Right atrium auricular region (tissue), 2 donors: ENCODE measurements at places on chromosomes 7 and 10. TPM values are rescaled to one million over a fixed set of nuclear protein-coding genes. Genes with fewer than 3 reads are reported as not detected.
A peak's percentile ranks its signal among the peaks of the same experiment; 100 is the strongest.

- peak; percentile 63 for DNase-seq
- H3K36me3 ChIP-seq: no peaks in the 10 kb centered on the region
- no peaks in the 10 kb centered on the region for H3K27me3 ChIP-seq
- peak overlapping the region; percentile 30 for H3K27ac ChIP-seq
- H3K4me1 ChIP-seq: peaks cover 12% of the 10 kb centered on the region
Measured at GRCh38 chr7:138935465-138936011, 45.7 kb downstream of the KIAA1549 start.

DNA sequence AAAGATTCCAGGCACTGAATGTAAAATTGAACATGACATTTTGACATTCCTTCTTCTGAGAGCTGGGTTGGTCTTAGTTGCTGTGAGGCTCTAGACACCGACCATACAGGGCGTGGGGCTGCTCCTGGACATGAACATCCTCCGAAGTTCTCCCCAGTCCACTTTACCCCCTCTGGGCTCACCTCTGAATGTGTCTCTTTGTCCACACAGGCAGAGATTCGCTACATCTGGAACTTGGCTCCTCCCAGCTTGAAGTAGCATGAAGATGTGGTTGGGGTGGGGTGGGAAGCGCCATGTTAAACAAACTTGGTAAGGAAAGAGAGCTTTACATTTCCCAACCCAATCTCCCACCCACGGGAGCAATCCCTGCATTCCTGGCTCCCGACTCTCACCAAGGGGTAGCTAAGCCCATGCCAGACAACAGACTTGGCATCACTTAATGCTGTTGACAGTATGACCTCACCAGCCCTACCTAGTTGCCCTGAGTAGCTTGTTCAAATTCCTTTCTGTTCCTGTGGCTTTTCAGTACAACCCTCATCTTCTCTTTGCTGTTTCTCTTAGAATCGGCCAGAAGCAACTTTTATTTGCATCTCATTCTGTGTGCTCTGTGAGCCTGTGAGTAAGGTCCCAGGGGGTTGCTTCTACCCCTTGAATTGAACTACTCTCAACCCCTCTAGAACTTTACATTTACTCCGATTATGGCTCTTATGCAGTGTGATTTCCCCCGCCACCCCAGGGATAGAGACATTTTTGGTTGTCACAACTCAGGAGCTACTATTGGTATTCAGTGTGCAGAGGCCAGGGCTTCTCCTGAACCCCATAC is 211.4 kb downstream of the SEC23IP start:
- H3K27ac ChIP-seq: no peak overlapping the region
- H3K4me3 ChIP-seq: no peak overlapping the region
- H3K4me1 ChIP-seq: no peaks in the 10 kb centered on the region
- H3K36me3 ChIP-seq: no peaks in the 10 kb centered on the region
- H3K27me3 ChIP-seq: no peaks in the 10 kb centered on the region

DNA sequence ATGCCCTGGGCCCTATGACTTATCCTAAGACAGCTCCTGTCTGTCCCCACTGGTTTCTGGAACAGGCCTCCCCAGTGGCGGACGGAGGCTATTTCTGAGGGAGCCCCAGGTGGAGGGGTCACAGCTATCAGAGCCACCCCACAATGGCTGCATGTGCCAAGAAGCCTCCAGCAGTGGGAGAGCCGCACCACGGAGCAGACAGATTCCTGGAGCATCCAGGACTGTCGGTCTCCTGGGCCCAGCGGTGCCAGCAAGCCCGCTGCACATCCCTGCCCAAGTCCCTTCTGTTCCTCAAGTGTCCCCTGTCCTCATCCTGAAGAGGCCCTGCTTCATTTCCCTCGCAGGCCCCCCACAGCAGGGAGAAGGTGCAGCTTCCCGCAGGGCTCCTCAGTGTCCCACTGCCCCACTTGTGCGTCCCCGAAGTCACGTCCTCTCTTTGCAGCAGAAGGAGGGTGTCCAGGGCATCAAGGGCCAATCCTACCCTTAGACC is 193.0 kb upstream of the SHH start:
- H3K4me1 ChIP-seq: no peaks in the 10 kb centered on the region
- no peak for DNase-seq
- H3K27me3 ChIP-seq: no peaks in the 10 kb centered on the region

DNA sequence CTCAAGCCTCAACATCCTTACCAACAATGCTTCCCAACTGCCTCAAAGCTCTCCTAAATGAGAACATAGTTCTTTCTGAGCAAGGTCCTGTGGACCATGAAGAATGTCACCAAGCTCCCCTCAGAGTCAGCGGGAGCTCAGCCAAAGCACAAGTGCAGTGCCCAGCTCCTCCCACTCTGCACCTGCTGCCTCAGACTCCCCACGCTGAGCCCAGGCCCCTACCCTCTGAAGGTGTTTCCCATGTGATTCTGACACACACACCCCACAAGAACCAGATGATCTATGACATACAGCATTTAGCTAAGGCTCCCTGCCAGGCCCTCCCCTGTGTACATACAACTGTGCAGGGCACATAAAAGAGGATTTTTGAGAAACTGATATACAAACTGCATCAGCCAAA is 19.2 kb downstream of the ERCC6 start:
- H3K4me1 ChIP-seq: peaks cover 25% of the 10 kb centered on the region
- H3K4me3 ChIP-seq: no peak overlapping the region
- DNase-seq: no peak
- peaks cover 23% of the 10 kb centered on the region for H3K36me3 ChIP-seq
- H3K27ac ChIP-seq: no peak overlapping the region

DNA sequence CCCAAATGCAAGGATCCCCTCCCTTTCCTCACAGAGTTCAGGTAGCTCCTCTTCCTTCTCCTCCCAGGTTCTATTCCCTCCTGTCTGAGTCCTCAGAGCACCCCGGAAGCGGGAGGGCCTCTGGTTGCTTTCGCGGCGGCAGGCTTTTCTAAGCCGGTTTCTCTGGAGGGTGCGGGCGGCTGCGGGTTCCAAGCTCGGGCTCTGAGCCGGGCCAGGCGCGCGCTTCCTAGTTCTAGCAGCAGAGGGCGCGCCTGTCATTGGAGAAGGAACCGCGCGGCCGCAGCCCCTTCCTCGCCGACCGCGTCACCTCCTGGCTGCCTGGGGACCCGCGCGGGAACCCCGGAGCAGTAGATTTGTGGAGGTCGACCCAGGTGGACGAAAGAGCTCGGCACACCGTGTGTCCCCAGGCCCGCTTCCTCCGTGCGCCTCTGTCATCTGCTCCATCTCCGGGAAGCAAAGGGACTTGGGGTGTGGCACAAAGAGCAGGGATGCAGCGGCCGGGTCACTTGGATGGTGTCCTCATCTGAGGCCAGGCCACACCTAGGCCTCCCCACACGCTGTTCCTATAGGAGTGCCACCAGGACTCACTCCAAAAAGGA is 389.0 kb upstream of the PODXL start:
- no peaks in the 10 kb centered on the region for H3K4me1 ChIP-seq
- DNase-seq: no peak
- no peaks in the 10 kb centered on the region for H3K36me3 ChIP-seq
- H3K27me3 ChIP-seq: no peaks in the 10 kb centered on the region
- no peak overlapping the region for H3K27ac ChIP-seq

DNA sequence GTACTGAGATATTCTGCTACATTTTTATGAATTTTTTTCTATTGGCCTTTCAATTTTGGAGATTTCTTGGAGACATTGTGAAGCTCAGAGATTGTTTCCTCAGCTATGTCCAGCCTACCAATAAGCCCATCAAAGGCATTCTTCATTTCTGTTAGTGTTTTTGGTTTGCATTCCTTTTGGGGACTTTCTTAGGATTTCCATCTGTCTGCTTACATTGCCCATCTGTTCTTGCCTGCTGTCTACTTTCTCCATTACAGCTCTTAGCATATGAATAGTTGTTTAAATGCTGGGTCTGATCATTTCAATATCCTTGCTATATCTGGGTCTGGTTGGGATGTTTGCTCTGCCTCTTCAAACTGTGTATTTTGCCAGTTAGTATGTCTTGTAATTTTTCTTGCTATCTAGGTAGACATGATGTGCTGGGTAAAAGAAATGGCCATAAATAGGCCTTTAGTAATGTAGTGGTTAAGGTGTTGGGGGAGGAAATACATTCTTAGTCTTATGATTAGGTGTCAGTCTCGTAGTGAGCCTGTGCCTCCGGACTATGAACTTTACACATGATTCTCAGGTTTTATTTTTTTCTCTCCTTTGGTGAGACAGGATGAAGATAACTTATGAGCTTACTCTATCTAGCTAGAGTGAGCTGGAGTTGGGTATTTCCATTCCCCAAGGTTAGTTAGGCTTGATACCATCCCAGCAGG is 32.6 kb upstream of the NME8 start:
- no peak for DNase-seq
- no peak overlapping the region for H3K4me3 ChIP-seq
- no peak overlapping the region for H3K27ac ChIP-seq
- no peaks in the 10 kb centered on the region for H3K27me3 ChIP-seq
- H3K36me3 ChIP-seq: no peaks in the 10 kb centered on the region
- no peaks in the 10 kb centered on the region for H3K4me1 ChIP-seq

DNA sequence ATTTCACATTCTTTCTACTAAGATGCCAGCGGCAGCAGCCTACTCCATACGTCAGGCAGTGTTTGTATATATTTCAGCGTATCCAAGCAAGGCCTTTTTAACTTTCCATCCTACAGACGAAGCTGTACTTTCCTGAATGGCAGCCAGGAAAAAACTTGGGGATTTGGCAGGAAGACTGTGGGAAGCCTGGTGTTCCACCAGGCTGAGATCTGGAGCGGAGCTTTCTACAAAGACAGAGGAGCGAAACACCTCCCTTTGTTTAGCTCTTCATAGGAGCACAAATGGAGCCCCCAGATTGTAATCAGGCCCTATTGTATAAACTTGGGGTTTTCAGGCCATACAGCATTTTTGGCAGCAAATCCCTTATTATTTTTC is 143.8 kb downstream of the TES start:
- peak overlapping the region; percentile 82 for H3K27ac ChIP-seq
- H3K27me3 ChIP-seq: no peaks in the 10 kb centered on the region
- no peaks in the 10 kb centered on the region for H3K4me1 ChIP-seq
- DNase-seq: peak; percentile 74
- H3K4me3 ChIP-seq: no peak overlapping the region
- H3K36me3 ChIP-seq: no peaks in the 10 kb centered on the region

DNA sequence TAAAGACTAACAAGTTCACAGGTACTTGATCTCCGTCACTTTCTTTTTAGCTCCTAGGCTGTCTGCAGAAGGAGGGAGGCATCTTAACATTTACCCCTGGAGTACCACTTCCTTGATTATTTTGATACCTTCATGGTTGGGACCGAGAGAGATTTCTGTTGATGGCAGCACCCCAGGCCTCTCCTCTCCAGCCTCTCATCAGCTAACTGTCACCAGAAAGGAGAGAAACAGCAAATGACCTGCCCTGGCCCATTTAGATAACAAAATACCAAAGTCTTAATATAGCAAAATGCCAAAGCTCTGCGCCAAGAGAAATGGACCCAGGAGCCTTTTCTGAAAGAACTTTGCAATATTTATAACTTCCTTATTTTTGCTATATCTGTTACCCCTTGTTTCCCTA is 30.0 kb upstream of the KLHL7 start:
- no peak overlapping the region for H3K27ac ChIP-seq
- H3K4me1 ChIP-seq: peaks cover 22% of the 10 kb centered on the region
- H3K36me3 ChIP-seq: no peaks in the 10 kb centered on the region
- no peaks in the 10 kb centered on the region for H3K27me3 ChIP-seq
- H3K4me3 ChIP-seq: no peak overlapping the region

DNA sequence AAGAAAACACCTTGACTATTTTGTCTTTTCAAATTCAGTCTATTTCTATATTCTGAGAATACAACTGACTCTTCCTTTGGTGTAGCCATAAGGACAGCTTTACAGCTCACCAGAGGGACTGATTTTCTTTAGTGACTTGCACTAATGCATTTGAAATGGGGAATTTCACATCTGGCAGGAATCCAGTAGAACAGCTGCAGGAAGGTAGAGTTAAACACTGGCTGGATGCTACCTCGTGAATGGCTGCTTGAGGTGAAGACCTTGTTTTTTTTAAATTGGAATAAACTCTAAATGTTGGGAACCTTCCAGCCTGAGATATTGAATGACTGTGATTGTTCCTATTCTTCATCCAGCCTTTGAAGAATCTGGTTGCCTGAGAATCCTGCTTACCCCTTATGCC is 139.5 kb upstream of the STK17A start:
- DNase-seq: no peak
- H3K27ac ChIP-seq: no peak overlapping the region
- no peaks in the 10 kb centered on the region for H3K4me1 ChIP-seq
- H3K4me3 ChIP-seq: no peak overlapping the region
- no peaks in the 10 kb centered on the region for H3K36me3 ChIP-seq

DNA sequence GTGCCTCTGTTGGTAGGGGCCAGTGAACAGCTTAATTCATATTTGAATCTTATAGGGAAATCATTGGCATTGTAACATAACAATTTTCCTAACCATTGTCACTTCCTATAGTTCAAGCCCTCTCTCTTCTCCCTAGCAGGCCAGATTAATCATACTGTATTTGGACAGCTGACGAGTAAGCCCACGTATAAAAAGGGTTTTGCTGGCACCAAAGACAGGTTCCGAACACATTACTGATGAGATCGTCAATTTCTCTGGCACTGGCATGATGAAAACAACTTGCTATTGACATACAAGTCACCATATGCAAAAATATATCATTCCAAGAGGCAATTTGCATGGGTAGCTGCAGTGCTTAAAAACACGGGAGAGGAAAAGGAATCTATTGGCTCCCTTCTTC is 891.1 kb upstream of the AUTS2 start:
- no peak overlapping the region for H3K4me3 ChIP-seq
- no peak for DNase-seq
- H3K4me1 ChIP-seq: no peaks in the 10 kb centered on the region

DNA sequence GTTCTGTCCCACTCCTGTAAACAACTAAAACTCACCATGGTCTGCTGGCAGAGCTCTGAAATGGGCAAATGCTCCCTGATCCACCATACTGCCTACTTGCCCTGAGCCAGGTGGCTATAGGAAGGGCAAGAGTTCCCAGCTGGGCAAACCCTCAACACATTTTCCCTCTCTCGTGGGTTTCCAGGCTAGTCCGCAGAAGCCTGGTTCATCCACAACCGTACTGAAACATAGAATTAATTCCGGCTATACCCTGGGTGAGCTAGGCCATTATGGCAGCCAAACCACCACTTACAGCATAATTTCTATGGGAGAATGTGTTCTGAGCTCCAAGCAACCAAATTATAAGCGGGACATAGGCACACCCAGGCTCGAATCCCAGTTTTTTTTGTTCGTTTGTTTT is 20.1 kb upstream of the DDIT4 start:
- no peaks in the 10 kb centered on the region for H3K27me3 ChIP-seq
- H3K4me3 ChIP-seq: no peak overlapping the region
- no peaks in the 10 kb centered on the region for H3K4me1 ChIP-seq
- no peaks in the 10 kb centered on the region for H3K36me3 ChIP-seq
- DNase-seq: no peak
- peak overlapping the region; percentile 96 for H3K27ac ChIP-seq

Gene ZNF25
- 12.6 TPM for total RNA-seq

Gene CNNM1
- 0.07 TPM for total RNA-seq

Gene CH25H
- 0.98 TPM for total RNA-seq

Gene HTR7
- total RNA-seq: 0.33 TPM

Gene AKR1C2
- total RNA-seq: 23.6 TPM

Gene SUN3
- total RNA-seq: not detected

Gene UCMA
- total RNA-seq: not detected
